Activated naive CD8-positive, alpha-beta T cell treated with anti-CD3 and anti-CD28 coated beads for 36 hours (primary cell): ENCODE measurements at places on chromosomes 4 and X.

DNA sequence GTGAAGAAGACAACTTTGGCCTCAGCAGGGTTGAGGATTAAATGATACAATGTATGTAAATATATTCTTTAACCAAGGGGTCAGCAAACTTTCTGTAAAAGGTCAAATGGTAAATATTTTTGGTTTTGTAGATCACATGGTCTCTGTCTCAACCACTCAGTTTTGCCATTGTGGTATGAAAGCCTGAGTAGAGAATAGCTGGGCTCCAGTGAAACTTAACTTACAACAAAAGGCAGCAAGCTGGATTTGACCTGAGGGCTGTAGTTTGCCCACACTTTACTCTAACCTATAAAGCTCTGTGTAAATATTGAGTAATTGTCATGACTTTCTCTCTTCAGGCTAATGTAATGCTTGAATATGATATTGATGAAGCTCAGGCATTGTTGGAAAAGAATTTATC is 19.6 kb downstream of the VBP1 start:
- DNase-seq = no peak

- no peak for DNase-seq
Measured at GRCh38 chr4:10773010-10773409, 88.4 kb upstream of the CLNK start.

GRCh38 chr4:132395561-132395960 is 753.5 kb upstream of the PCDH10 start:
- DNase-seq = no peak

- no peak for DNase-seq
Measured at GRCh38 chr4:138951764-138952163, 63.8 kb upstream of the NOCT start.

DNA sequence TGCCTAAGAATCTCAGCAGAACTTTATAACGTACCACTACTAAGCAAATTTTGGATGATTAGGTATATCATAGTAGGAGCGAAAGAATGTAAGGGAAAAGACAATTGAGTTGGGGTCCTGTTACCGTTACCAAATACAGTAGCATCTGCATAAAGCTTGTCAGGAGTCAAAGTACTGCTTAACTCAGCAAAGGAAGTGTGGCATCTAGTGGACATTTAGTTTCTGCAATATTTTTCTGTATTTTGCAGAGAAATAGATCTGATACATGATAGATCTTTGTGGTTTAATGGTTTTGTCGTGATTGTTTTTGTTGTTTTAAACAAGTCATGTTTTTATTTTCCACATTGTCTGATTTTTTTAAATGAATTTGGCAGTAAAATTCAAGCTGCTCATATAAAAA is 81.0 kb upstream of the SMARCAD1 start:
- no peak for DNase-seq

- no peak for DNase-seq
Measured at GRCh38 chrX:139801397-139801813, 93.4 kb upstream of the MCF2 start.
